ENCODE measurements at places on chromosomes 7 and 10. TPM values are rescaled to one million over a fixed set of nuclear protein-coding genes. Genes with fewer than 3 reads are reported as not detected.

DNA sequence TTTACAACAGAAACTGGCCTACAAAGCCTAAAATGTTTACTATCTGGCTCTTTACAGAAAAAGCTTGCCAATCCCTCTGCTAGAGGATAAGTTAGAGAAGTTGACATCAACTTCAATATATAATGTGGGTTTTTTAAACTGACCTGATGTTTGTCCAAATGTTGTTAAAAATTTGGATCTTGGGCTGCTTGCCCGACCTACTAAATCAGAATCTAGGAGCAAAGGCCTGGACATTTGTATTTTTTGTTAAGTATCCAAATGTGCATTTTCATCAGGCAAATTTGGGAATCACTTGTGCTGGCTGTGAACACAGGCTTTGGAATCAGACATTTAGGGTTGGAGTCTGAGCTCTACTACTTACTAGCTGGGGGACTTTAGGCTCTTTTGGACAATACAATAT lies 252.7 kb upstream of the CSTF2T start:
- DNase-seq, result no peak

DNA sequence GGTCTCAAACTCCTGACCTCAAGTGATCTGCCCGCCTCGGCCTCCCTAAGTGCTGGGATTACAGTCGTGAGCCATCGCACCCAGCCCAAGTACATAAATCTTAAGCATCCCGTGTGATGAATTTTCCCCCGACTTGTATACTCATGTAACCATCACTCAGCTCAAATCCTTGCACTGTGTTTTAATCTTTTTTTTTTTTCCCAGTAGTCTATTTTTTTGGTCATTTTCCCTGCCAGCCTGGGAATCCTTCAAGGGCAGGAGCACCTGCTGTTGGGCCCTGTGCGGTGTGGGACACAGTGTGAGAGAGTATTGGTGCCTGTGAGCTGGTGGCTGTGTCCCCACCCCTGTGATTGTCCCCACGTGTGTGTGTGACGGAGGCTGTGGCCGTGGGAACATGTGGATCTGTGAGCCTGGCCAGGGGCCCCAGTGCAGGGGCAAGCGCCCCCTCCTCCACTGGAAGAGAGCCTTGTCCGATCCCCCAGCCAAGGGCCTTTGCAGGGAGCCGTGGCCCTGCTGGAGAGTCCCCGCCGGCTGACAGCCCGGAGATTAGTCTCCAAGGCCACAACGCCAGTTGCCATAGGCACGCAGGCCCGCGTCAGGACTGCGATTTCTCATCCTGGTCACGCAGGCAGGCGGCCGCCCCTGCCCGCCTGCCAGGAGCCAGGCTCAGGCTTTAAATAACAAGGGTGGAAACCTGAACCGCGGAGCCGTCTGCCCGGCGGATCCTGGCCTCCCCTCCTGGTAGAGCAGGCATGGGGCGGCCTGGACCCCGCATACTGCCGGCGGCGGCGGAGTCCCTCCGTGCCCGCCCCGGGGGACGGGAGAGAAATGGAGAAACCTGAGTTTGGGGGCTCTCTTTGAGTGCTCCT lies 26.5 kb downstream of the GTF2IRD1 start:
- DNase-seq, result peak; percentile 47

- no peak for DNase-seq
Measured at GRCh38 chr10:63977329-63977923, 456.2 kb downstream of the REEP3 start.

Gene ABCA13
- polyA plus RNA-seq, result 0.04 TPM

All from AG04450 (cell line).